ENCODE measurements at places on chromosomes 4 and X.

GRCh38 chrX:135520553-135521404 is at the start of gene INTS6L:
INTS6L (plus strand) TSS chrX:135520660; CDS start chrX:135520993, 333 bp downstream.
- peak; percentile 93 for DNase-seq

DNA sequence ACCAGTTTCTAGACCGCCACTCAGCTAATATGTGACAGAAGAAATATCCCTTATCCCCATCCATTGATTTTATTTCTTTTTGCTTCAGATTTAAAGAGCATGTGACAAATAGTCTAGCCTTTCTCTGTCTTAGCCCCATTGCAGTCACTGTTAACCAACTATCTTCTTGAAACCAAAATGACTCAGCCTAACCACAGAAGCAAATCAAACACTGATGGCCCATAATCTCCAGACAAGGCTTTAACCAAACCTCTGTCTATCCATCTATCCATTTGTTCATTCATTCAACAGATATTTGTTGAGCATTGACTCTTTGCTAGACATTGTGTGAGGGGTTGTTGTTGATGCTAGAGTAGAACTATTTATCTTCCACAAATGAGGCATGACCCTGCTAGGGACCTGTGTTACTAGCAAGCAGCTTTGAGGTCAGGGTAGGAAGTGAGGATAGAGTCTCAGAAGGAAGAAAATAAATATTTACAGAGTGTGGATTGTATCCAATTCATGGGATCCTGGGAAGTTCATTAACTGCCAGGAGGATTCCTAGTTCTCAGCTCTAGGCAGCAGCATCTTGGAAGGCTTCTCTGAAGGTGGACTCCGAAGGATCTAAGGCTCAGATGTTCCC is 22.5 kb downstream of the HNRNPH2 start:
- no peak for DNase-seq

DNA sequence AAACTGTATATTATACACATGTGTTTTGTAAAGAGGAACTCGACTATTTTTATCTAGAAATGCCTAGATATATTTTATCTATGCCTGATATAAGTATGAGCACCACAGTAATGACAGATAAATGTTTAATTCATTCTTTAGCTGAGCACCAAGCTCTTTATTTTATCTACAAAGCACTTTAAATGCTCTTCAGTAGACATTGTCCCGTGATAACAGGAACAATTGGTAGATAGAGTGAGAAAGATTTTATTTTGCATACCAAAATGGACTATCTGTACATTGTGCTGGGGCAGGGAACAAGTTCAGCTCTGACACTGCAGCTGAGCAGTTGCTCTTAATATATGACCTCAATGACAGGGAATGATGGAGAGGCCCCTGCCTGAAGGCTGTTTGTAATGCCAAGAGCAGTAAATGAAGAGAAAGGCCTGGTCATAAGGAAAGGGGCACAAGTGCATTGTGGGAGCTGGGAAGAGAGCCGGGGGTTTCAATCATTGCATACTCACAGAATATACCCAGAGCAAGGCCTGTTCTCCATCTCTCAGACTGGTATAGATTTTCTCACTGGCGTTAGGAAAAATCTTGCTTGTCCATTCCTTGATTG is 57.3 kb downstream of the SEPTIN11 start:
- DNase-seq: no peak

- peak; percentile 16 for DNase-seq
Measured at GRCh38 chr4:109574443-109574850, 14.4 kb downstream of the MCUB start.

GRCh38 chr4:28254003-28254402 is 1393.4 kb downstream of the STIM2 start:
- DNase-seq: no peak

DNA sequence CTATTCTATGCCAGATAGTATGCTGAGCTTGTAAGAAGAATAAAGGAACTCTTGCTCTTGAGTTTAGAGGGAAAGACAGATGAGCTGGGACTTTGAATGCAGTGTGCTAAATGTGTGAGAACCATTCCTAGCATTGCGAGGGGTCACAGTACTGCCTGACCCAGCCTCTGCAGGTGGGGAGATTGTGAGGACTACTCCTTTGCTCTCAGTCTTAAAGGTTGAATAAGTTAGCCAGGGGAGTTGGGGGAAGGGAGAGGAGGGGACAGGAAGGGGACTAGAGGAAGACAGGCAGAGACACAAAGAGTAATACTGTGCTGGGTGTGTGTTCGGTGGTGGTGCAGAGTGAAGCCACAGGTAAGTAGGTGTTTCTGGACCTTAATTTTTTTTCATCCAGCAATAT is 41.7 kb downstream of the DCUN1D4 start:
- no peak for DNase-seq
